ENCODE measurements at places on chromosomes 7 and 10. TPM values are rescaled to one million over a fixed set of nuclear protein-coding genes. Genes with fewer than 3 reads are reported as not detected.

- peak; percentile 94 for DNase-seq
Observed at GRCh38 chr7:5636914-5637313, 144.5 kb downstream of the RNF216 start.

- no peak for DNase-seq
Observed at GRCh38 chr7:69811476-69812308, 213.4 kb downstream of the AUTS2 start.

DNA sequence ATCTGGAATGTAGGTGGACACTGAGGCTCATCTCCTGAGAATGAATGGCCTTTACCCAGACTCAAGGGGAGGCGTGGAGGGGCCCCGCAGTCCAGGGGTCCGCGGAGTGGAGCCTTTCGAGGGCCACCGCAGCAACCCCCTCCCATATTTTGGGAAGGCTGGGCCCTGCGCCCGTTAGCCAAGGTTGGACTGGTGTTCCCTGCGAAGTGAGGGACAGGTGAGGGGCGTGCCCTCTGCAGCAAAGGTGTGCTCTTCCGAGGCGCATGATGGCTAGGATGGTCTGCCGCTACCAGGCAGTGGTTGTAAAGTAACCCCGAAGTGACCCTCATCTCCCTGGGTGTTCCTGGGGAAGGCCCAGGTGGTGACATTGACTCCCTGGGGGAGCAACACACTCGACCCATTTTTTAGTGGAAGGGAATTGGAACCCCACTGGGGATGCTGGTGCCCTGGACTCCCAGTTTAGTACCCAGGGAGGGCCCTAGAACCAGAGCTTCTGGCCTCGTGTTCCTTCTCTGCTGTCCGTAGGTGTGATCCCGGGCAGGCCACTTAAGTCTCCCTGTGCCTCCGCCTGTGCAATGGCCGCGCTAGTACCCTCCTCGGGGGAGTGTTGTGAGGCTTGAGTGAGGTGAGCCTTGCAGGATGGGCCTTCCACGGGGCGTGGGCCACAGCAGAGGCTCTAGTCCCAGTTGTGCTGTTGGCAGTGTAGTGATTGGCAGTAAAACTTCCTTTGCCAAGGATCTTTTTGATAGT lies 779 bp downstream of the FAM241B start:
- DNase-seq, result no peak

GRCh38 chr7:72037516-72037915 lies 374.6 kb downstream of the CALN1 start:
- no peak for DNase-seq

GRCh38 chr7:28921822-28922221 lies 36.3 kb downstream of the TRIL start:
- DNase-seq, result peak; percentile 79

DNA sequence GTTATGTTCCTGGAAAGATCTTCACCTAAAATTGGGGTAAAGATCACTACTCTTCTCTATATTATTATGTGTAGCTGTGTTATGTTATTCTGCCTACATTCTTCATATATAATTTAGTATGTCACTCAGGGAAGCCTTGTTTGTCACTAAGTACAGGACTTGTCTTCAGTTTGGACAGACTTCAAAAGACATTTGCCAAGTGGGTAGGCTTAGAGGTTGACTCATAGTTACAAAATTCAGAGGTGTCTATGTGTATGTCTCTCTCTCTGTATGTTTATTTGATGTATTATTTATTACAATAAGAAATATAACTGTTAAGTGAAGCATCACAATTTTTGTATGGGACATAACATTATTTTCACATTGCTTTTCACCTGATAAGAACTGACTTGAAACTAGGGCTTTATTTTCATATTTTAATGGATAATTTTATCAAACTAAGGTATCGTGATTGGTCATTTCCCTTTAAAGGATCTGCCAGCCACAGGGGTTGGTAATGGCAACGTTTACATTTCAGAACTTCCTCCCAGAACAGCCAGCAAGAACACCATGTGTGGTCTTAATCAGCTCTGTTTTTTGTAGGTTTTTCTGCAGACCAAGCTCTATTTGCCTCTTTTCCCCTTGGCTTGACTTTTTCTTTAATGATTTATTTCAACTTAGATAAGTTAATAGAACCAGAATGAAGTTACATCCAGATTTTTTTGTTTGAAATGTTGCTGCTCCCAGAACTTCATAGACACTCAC lies 262.1 kb upstream of the CACNA2D1 start:
- DNase-seq, result no peak

DNA sequence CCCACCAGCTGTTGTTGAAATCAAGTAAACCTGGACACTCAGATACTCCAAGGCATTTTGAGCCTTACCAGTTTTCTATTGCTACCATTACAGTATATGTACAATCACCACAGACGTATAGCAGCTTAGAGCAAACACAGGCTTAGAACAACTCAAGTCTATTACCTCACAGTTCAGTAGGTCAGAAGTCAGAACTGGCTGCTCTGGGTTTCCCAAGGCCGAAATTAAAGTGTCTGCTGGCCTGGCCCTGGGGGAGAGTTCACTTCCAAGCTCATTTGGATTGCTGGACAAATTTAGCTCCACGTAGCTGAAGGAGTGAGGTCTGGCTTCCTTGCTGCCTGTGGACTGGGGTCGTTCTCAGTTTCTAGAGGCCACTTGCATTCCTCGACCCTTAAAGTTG lies 260.1 kb upstream of the LRRN3 start:
- no peak for DNase-seq

- no peak for DNase-seq
Observed at GRCh38 chr7:147968046-147968610, 622.4 kb upstream of the C7orf33 start.

- no peak for DNase-seq
Observed at GRCh38 chr7:23791721-23792120, 81.7 kb downstream of the STK31 start.

GRCh38 chr7:158028290-158028941 lies 559.2 kb downstream of the PTPRN2 start:
- DNase-seq, result no peak

DNA sequence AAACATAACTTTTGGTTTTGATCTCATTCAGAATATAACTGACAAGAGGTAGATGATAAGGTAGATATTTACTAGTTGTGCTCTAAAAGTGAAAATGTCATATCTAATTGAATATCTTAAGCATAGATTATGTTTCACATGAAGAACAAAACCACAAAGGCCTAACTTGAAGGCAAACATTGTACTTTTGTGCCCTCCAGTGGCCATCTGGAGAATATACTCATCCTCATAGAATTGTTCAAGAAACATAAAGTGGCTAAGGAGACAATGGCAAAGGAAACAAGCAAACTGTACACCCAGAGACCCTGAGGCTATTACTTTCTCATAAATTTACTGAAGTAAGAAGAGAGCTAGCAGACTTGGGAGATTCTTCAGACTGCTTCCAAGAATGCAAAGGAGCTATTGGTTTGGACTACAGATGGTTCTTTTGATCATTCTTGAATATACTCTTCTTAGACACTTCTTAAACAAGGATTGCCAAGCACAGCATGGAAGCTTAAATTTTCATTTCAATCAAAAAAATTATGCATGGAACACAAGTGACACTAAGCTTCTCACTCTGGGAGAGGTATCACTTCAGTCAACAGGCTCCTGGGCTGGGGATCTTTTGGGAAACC lies 98.2 kb upstream of the DKK1 start:
- peak; percentile 86 for DNase-seq

DNA sequence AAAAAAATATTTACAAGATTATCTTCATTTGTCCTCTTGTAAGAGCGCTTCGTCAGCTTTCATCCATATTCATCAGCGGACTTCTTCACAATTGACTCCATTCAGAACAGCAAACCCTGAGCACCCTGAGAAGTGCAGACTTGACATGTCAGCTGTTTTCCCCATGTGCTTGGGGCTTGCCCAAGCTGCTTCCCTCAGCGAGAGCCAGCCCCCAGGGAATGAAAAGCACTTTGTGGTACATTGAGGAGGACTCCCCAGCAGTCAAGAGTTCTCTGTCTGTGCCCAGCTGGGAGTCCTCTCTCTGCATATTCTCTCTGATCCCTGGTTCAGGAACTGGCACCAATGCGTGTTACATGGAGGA lies 22.7 kb downstream of the HKDC1 start:
- DNase-seq, result no peak

DNA sequence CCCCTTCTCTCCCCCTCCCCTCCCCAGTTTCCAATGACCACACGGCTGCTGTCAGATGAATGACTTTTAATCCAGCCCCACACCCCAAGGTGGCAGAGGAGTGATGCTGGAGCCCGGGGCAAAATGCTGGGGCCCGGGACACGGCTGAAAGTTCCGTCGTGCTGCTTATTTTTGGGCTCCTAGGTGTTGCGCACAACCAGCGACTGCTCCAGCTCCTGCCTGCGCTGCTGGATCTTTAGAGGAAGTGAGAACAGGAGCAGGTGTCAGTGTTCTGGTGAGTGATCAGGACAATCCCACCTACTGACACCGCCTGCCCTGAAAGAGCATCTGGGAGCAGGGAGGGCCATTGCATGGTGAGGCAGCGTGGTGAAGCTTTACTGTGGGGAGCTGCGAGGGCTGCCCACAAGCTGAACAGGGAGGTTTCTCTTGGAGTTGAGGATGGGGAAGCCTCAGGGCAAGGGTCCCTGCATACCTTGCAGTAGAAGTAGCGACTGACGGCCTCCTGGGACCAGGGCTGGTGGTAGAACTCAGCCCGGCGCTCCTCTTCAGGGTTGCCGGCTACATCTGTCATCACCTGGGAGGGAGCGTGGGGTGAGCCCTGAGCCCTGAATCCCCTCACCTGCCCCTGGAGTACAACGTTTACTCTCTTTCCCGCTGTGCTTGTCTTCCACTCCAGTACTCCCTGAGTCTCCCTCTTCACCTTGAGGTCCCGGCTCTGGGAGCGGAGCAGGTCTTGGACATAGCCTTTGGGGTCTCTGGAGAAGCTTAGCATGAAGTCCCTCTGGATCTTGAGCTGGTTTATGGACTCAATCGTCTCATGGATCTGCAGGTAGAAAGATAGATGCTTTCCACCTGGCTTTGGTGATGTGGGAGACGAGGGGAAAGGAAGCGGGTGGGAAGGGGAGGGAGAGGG lies 6.9 kb downstream of the CHPF2 start:
- no peak for DNase-seq

DNA sequence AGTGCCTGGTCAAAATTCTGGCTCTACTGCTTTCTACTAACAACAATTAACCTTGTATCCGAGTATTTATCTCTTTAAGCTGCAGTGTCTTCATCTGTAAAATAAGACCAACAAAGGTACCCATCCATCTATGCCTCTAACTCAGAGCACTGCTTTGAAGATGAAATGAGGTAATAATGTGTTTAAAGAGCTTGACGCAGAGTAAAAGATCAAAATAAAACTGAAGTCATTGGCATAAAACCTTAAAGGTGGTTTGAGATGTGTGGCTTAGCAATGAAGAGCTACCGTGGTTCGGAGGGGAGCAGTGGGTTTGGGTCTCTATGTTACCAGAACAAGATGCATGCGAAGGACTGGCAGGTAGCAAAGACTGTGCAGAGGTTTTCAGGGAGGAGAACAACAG lies 16.1 kb upstream of the PRF1 start:
- DNase-seq, result no peak

DNA sequence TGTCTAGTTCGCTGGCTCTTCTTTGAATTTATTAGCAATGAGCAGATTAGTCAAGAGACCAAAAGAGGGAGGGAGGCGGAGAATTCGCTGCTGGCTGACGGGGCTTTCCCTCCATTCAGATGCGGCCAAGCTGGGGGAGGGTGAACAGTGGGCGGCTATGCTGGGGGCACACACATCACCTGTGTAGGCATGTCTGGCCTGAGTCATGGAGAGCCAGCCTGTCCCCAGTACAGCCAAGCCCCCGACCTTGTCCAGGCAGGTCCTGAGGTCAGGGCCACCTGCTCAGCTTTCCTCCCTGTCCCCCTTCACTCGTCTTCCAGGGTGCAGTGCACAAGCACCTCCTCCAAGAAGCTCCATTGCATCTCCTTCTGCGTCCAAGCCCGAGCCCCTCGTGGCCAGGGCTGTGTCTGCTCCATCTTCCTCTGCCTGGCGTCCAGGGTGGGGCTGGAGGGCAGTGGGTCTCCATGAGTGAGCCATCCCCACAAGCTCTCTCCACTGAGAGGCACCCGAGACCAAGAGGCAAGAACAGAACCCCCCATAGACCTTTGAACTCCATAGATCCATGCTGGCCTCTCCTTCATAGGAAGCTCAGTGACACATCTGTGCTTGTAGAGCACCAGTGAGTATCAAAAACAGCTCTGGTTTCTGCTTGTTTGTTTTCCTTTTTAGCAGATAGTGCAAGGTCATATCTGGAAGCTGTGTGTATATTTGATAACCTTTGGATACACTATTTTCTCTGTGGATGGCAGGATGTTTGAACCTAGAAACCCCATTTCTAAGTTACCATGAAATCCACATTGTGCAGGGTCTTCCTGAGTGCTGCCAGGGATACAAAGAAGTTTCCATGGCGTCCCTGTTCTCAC lies 1.9 kb upstream of the DEPP1 start:
- no peak for DNase-seq

DNA sequence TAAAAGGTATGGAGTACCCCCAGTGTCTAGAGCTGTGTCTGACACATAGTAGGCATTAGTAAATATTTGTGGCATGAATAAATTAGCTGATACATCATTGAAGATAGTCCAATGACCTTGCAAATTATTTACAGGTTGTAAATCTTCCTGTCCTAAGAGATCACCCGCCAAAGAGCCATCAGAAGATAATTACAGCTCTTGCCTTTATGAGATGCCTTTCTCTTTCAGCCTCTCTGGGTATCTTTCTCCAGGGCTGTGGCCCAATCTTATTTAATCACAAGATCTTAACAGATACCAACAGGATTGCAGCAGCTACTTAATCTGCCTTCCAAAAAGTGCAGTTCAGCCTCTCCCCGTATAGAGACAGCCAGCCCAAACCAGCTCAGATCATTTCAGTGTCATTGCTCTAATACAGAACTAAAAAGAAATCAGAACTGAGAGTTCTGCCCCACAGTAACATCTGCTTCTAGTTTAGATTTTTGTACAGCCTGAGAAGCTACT lies 41.5 kb downstream of the MYOF start:
- peak; percentile 78 for DNase-seq

- no peak for DNase-seq
Observed at GRCh38 chr7:41323806-41324205, 379.1 kb downstream of the INHBA start.

GRCh38 chr7:5681979-5682546 lies 99.4 kb downstream of the RNF216 start:
- DNase-seq, result no peak

GRCh38 chr7:119482209-119482608 lies 790.8 kb upstream of the KCND2 start:
- DNase-seq, result peak; percentile 19

DNA sequence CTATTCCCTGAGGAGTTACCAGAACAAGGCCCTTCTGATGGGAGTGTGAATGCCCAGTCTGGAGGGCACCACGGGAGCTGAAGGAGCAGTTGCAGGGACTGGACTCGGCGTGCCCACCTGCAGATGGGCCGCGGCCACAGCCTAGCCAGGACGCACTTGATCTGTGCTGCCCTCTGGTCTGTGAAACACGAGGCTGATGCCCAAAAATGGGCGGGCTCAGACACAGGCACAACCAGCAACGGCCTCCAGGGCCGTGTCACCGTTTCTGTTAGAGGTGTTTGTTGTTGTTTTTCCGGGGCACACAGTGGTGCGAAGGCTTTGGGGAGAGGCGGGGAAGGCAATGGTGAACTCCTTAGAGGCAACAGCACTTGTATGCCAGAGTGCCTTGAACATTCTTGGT lies 235.8 kb downstream of the DNAJB6 start:
- DNase-seq, result no peak

GRCh38 chr10:14674376-14675050 lies 100.2 kb downstream of the FAM107B start:
- DNase-seq, result no peak

The SPAM1 gene
- total RNA-seq, result not detected

The FAM25C gene
- total RNA-seq, result not detected

The PDE6C gene
- not detected for total RNA-seq

The PRR15 gene
- total RNA-seq, result 2.4 TPM

The AQP1 gene
- 2.8 TPM for total RNA-seq

The ADAM12 gene
- 82.7 TPM for total RNA-seq

The FRA10AC1 gene
- 11.3 TPM for total RNA-seq

The DGKI gene
- 4.7 TPM for total RNA-seq

The TLX1 gene
- total RNA-seq, result not detected
